CD4-positive, alpha-beta T cell treated with Interleukin-21 for 1 hour (primary cell): ENCODE measurements at places on chromosomes 12 and 14.
A peak's percentile ranks its signal among the peaks of the same experiment; 100 is the strongest.

DNA sequence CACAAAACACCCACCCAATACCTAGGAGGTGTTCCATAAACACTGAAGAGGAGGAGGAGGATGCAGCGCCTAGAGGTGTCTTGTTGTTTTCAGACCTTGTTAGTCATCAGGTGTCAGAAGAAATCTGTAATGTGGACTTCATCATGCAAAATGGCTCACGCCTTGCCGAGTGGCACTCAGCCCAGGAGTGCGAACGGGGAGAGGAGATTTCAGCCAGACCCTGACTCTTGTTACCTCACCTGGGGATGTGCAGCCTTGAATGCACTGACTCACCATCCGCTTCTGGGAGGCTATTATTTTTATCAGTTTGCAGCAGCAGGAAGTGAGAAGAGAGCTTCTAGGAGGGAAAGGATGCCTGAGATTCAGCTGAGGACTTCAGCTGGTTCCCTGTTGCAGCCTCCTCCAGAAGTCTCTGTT, 48.2 kb upstream of the PLXNC1 start:
- DNase-seq, result no peak

GRCh38 chr14:99073431-99073830, 198.6 kb downstream of the BCL11B start:
- no peak for DNase-seq

DNA sequence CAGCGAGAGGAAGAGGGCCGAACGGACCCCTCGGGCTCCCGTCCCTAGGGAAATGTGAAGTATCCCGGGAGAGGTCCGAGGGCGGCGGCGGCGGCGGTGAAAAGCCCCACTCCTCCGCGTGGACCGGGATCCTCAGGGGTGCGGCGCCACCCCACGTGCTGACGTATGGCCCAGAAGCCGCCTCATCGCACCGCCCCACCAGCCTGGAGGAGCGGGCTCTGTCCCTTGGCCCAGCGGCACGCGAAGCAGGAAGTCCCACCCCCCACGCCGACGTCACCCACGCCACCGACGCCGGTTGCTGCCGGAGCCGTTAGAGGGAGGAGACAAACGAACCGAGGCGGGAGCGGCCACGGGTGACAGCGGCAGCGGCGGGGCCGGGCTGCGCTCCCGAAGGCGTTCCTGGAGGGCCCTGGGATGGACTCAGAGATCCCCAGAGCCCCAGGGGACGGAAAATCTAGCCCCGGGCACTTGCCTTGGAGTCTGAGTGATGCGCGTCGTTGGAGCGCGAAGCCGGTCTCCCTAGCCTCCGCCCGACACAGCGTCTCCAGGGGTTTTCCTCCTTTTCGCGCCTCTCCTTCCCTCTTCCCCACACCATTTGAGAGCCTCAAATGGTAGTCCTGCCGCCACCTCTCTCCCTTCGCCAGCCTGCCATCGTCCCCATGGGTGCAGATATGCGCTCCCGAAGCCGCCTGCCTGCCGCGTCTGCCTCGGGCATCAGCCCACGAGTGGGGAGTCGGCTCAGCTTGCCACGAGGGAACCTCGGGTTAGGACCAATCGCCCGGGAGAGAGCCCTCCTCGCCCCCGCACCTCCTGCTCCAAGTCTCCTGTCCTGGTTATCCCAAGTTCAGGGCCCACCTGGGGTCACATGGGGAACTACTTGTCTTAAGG, at the start of gene CEP83:
Gene CEP83 (minus strand): TSS at position 140 of the 888 bp plus-strand sequence. CDS start 47,377 bp downstream, outside the sequence.
- DNase-seq, result peak; percentile 95

DNA sequence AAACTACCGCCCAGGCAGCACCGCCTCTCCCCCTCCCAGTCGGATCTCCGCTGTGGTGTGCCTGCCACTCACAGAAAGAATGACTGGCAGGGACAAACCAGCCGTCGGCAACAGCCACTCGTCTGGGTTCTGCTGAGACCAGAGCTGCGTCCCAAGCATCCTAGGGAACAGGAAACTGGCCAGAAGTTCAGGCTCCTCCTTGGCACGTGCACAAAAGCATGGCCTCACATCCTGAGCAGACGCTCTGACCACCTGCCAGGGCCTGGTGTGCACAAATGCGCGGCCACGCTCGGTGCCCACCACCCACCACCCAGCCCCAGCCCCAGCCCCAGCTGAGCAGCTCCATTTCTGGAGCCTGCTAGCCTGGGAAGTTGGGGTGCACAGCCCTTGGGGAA, 214.8 kb downstream of the DPF3 start:
- no peak for DNase-seq

DNA sequence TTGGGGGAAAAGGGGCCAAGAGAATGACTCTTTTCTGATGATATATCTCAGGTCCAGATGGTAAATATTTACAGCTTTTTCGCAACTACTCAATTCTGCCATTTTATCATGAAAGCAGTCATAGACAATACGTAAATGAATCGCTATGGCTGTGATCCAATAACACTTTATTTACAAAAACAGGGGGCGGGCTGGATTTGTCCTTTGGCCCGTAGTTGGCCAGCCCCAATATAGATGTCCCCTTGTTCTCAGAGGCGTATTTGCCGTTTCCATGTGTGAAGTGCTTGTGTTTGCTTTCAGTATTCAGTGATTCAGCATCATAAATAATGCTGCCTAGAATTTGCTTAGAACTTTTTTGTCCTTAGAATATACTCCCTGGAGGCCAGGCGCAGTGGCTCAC, 77.2 kb downstream of the CCDC92 start:
- DNase-seq, result no peak

DNA sequence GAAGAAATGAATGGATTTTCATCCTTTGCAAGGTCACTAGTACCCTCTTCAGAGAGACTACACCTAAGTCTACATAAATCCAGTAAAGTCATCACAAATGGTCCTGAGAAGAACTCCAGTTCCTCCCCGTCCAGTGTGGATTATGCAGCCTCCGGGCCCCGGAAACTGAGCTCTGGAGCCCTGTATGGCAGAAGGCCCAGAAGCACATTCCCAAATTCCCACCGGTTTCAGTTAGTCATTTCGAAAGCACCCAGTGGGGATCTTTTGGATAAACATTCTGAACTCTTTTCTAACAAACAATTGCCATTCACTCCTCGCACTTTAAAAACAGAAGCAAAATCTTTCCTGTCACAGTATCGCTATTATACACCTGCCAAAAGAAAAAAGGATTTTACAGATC, 40.8 kb downstream of the SPATA7 start:
- no peak for DNase-seq
